ENCODE measurements at places on chromosomes 7 and 10.

DNA sequence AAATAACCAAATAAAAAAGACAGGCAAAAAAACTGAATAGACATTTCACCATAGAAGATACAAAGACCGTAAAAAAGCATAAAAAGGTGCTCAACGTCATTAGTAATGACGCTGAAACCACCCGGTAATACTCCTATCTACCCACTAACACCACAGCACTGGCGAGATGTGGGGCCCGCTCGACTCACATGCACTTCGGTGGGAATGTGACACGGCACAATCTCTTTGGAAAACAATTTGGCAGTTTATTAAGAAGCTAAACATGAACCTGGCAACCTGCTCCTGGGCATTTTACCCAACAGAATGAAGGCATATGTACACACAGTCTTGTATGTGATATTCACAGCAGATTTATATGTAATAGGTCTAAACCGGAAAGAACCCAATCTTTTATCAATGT lies 42.8 kb upstream of the NCAPG2 start:
- no peak for DNase-seq

DNA sequence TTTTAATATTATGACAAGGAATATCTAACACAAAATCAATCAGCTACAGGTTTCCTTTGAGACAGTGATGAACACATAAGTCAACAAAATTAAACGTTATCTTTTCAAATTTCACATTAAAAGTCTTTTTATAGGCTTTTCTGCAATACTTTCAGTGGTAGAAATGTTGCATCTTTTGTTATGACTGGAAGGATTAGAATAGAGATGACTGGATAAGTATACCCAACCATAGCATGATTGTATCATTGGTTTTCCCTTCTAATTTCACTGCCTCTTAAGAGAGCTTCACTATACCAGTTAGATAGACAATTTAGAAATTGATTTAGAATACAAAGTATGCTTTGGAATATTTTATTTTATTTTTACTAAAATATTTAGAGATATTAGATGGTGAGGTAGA lies 273.9 kb downstream of the PHF14 start:
- DNase-seq, result no peak

- no peak for DNase-seq
Observed at GRCh38 chr7:159094919-159095915, 49.5 kb downstream of the VIPR2 start.

- no peak for DNase-seq
Observed at GRCh38 chr7:143462045-143462444, 15.6 kb upstream of the TAS2R41 start.

DNA sequence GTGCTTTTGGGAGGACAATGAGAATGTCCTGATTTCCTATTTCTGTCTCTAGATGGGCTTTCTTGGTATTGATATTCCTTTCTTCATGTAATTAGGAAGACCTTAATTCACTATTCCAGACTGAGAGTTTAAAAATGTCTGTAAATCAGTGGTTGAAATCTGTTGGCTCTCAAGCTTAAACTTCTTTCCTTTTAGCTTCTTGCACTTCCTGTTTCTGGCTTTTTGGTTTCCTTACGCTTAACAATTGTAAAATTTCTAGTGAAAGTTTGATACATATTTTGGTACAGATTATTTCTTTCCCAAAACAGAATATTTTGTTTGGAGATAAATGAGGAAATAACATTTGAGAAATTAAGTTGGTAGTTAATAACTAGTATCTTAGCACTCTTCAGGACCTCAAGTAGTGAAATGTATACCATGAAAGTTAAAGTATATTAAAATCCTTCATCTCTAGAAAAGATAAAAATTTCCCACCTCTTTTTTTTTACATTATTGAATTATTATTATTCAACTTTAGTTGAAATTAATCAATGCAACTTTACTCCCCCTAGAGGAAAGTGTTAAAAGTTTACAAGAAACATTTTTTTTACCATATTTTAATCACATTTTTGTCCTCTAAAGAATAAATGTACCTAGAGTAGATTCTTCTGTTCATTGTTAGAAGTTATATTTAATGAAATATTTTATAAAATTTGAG lies 137.2 kb downstream of the PHTF2 start:
- DNase-seq, result no peak

GRCh38 chr10:126910798-126911197 lies 5.6 kb downstream of the DOCK1 start:
- DNase-seq, result no peak

DNA sequence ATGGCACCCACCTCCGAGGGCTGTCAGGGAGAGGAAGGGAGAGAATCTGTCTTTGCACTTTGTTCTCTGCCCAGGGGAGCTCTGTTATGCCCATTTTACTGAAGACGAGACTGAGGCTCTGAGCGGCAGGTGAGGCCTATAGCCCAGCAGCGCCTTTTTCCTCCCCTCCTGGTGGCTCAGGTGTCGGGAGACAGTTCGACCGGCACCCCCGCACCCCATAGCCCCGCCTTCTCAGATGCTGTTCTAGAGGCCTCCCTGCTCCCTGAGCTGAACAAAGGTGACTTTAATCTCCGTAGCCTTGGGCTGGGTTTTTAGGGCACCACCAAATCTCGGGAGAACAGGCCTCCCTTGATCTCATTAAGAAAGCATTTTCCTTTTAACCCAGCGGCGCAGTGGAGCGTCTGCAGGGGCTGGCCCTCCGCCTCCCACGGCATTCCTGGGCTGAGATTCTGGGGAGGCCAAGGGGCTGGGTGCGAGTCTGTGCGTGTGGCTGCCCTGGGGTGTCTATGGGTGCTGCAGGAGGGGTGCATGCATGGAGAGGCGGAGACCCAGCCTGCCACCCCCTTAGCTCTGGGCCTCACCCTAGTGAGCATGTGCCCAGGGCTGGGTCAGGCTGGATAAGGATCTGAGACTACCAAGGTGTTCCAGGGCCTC lies 3.3 kb downstream of the LFNG start:
- no peak for DNase-seq

GRCh38 chr10:47181052-47181849 lies 118.7 kb upstream of the GDF10 start:
- no peak for DNase-seq

DNA sequence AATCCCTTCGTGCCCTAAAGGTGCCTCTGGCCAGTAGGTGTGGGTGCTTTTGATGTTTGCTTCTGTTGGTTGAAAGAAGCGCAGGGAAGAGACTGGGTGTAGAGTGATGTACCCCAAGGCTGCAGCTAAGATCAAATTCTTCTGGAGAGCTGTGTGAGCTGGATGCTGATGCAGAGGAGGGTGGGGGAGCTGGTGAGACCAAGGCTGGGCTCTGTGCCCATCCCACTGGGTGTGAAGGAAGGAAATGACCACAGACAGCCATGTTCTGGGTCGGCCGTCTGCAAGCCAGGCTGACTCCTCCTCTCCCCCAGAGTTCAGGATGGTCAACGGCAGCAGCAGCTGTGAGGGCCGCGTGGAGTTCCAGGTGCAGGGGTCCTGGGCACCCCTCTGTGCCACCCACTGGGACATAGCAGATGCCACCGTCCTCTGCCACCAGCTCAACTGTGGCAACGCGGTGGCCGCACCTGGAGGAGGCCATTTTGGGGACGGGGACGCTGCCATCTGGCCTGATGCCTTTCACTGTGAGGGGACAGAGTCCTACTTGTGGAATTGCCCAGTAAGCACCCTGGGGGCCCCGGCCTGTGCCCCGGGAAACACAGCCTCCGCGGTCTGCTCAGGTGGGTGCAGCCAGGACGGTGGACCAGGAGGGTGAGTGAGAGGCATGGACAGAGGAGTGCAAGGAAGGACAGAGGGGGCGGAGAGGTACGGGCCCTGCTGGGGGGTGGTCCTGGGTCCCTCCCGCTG lies 5.1 kb downstream of the SCART1 start:
- no peak for DNase-seq

- no peak for DNase-seq
Observed at GRCh38 chr7:156836443-156836842, 56.5 kb downstream of the LMBR1 start.

DNA sequence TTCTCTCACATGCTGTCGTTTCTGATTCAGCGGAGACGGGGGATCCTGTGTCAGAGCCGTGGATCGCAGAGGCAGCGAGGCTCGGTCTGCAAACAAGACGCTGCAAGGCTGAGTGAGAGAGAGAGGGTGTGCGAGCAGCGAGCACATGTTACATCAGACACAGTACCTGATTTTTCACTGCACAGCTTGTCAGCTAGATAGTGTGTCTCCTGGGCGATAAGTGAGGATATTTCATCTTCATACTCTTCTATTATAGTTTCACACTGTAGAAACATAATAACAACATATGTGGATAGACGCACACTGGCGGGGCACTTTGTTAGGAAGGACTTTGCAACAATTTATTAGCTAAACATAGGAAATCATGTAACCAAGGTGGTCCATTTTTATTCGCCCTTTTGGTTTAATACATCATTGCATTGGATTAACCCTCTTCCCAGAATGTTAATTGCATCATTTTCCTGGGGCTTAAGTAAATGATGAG lies 39.5 kb downstream of the CNPY1 start:
- DNase-seq, result no peak

DNA sequence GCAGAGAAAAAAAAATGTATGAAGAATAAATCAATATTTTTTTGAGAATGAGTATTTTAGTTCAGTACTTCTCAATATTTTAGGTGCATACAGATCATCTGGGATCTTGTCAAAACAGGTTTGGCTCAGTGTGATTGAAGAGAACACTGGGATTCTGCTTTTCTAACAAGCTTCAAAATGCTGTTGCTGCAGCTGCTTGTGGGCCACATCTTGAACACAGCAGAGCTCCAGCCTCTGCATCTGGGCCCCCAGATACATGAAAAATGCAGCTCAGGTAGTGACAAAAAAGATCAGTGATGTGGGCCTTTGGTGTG lies 1177.1 kb upstream of the C7orf33 start:
- no peak for DNase-seq

DNA sequence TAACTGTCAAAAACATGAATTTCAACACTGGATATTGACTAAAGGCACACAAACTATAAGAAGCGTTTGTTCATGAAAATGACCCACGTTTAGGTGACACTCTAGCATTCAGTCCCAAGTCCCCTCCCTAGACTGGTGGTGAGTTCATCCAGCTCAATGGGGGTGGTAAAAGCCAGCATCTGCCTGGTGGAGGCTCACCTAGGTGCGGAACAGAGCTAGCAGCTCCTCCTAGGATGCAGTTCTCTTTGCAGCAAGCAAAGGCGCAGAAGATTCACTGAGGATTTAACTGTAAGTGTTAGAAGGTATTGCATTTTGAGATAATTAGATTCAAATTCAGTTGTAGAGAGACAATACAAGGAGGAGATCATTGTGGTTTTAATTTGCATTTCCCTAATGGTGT lies 87.6 kb downstream of the VSTM2A start:
- no peak for DNase-seq

DNA sequence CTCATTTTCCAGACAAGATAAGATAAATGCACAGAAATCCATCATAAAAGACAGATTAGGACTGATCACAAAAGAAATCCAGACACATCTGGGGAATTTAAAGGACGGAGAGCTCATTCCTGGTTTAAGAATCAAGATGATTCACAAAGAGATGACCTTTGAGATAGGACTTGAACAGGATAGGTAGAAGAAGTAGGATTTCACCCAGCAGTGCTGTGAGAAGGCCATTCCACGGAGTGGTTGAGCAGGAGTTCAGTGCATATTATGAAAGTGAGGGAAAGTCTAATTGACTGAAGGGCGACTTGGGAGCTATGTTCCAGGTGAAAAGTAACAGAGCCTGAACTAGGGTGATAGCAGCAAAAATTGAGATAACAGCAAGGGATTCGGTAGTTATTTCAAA lies 73.7 kb downstream of the GAD2 start:
- no peak for DNase-seq

GRCh38 chr10:4391683-4392082 lies 434.3 kb upstream of the AKR1E2 start:
- DNase-seq, result no peak

- DNase-seq, result no peak
Observed at GRCh38 chr7:80907141-80907601, 11.7 kb downstream of the SEMA3C start.

- DNase-seq, result no peak
Observed at GRCh38 chr10:73248259-73248724, 1.2 kb upstream of the DNAJC9 start.

DNA sequence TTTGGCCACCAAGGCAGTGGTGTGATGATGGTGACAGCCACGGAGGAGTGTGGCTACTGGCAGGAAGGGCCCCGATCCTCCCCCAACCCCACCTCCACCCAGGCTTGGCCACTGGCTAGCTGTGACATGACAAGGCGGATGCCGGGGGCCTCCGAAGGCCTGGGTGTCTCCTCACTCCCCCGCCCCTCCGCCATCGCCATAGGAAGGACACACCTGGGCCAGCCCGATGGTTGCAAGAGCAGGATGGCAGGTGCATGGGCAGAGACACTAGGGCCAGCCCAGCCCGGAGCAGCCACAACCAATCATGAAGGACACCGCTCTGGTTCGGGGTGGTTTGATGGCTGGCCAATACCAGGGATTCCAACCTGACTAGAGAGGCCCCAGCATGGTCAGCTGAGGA lies 81.0 kb downstream of the PTPRN2 start:
- DNase-seq, result no peak

DNA sequence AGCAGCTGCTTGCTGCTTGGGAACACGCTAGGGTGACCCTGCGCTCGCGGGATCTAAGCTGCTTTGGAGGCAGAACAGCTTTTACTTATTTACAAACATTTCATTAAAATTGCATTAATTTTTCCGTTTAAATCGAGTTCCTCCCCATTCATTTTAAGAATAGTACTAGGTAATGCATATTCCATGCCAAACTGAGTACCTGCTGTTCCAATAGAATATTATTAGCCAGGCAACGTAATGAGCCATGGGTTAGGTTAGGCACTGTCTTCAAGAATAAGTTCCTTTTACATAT lies 860 bp downstream of the EXOC6 start:
- DNase-seq, result no peak

GRCh38 chr10:115903845-115904244 lies 369.2 kb downstream of the GFRA1 start:
- DNase-seq, result no peak

GRCh38 chr10:124739119-124739921 lies 4.9 kb downstream of the FAM53B start:
- DNase-seq, result no peak

- DNase-seq, result no peak
Observed at GRCh38 chr7:129536323-129536722, 34.0 kb downstream of the SMKR1 start.

DNA sequence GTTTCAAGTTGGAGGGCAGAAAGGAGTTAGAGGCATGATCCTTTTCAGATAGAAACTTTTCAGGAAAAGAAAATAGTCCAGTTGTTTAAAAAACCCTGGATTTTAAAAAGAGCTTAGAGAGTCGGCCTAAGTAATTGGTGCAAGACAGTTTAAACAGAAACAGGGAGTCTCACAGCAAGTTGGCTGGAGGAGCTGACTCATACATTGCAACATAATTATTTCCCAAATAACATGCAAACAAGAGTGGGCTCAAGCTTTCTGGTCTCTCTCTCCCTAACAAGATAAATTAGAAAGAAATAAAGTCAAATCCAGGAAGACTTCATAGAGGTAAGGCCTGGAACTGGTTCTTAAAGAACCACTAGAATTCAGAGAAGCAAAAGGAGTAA lies 100.3 kb upstream of the AGBL3 start:
- DNase-seq, result no peak

- DNase-seq, result no peak
Observed at GRCh38 chr10:71887743-71888142, 36.7 kb upstream of the PSAP start.

- no peak for DNase-seq
Observed at GRCh38 chr7:151570366-151570915, 50.7 kb upstream of the RHEB start.

- no peak for DNase-seq
Observed at GRCh38 chr10:90125456-90126255, 424.3 kb downstream of the KIF20B start.

Measured in HFF-Myc (cell line).